Glomerular endothelial cell (primary cell): ENCODE measurements at places on chromosomes 13 and 19. TPM values are rescaled to one million over a fixed set of nuclear protein-coding genes. Genes with fewer than 3 reads are reported as not detected.

Gene DCAF15
- 22.7 and 30.0 TPM in 2 replicates for total RNA-seq

Gene TYROBP
- not detected in 2 replicates for total RNA-seq

Gene ZNF85
- 7.8 and 14.1 TPM in 2 replicates for total RNA-seq

Gene ZNF442
- 0.48 and 1.1 TPM in 2 replicates for total RNA-seq

Gene ZNF136
- 3.9 and 4.6 TPM in 2 replicates for total RNA-seq

Gene RDH8
- not detected in 2 replicates for total RNA-seq

Gene ZNF260
- 12.7 and 13.8 TPM in 2 replicates for total RNA-seq

Gene CEACAM5
- not detected in 2 replicates for total RNA-seq

Gene EMP3
- total RNA-seq, result 37.7 and 44.7 TPM in 2 replicates

Gene CHST8
- total RNA-seq, result 0.58 TPM in 1 of 2 replicates, not detected in the other

Gene CYP2F1
- total RNA-seq, result not detected in 2 replicates

Gene SIGLEC7
- not detected in 2 replicates for total RNA-seq

Gene IFNL4
- not detected in 2 replicates for total RNA-seq

Gene VSTM1
- total RNA-seq, result not detected in 2 replicates

Gene PCDH9
- 5.3 and 7.3 TPM in 2 replicates for total RNA-seq

Gene XPO4
- total RNA-seq, result 22.4 and 26.4 TPM in 2 replicates

Gene WDR88
- not detected in 2 replicates for total RNA-seq

Gene ZNF814
- 3.9 and 11.7 TPM in 2 replicates for total RNA-seq

Gene DAND5
- 0.05 TPM in 1 of 2 replicates, not detected in the other for total RNA-seq

Gene KL
- total RNA-seq, result 0.15 and 0.41 TPM in 2 replicates

Gene ZNF177
- total RNA-seq, result 0.24 and 2.2 TPM in 2 replicates

Gene SIGLECL1
- total RNA-seq, result not detected in 2 replicates

Gene ILF3
- 99.9 and 183 TPM in 2 replicates for total RNA-seq

Gene VAV1
- total RNA-seq, result not detected in 2 replicates

Gene TUBB4A
- total RNA-seq, result 3.7 TPM in 1 of 2 replicates, not detected in the other

Gene BRSK1
- total RNA-seq, result 1.2 and 3.0 TPM in 2 replicates

Gene ZNF560
- 0.15 and 0.23 TPM in 2 replicates for total RNA-seq

Gene SMIM24
- not detected in 2 replicates for total RNA-seq

Gene APC2
- total RNA-seq, result 0.05 and 0.47 TPM in 2 replicates

Gene ONECUT3
- total RNA-seq, result not detected in 2 replicates

Gene QPCTL
- total RNA-seq, result 17.4 and 25.0 TPM in 2 replicates
